ENCODE measurements at places on chromosomes 11 and 22.

- DNase-seq: peak; percentile 46
These were observed 13.0 kb downstream of the TEAD1 start for GRCh38 chr11:12687216-12687623.

GRCh38 chr11:63873311-63873710 lies 34.4 kb downstream of the MARK2 start:
- no peak for DNase-seq

DNA sequence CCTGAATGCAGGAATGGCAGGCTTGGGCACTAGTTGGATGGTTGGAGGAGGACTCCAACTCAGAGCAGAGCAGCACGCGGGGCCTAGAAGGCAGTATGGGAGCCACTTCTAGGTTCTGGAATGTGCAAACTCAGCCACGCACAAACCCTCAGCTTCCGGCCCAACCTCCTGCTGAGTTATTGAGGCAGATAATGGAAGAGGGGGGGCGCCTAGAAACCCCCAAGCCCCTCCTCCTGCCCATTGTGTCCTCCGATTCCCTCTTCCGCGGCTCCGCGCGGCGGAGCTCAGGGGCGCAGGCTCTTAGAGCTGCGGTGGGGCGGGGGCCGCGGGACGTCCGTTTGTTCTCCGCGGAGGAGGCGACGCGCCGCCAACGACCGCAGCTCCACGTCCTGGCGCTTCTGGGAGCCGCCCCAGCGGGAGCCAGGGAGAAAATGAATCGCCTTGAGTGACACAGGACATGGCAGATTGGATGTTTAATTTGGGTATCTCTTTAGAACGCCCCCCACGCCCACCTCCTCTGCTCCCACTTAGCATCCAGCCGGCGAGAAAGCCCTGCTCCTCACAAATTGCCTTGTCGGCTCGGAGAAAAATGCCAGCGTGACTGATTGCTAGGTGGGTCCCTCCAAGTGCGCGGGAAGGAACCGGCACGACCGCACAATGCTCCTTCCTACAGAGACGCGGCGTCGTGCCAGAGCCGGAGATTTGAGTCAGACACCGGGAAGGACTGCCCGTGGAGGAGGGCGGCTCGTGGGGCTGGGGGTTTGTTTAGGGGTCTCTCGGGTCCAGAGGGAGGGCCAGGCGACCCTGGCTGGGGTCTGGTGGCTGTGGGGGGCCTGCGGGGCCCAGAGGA lies 144.6 kb downstream of the NECTIN1 start:
- peak; percentile 71 for DNase-seq

DNA sequence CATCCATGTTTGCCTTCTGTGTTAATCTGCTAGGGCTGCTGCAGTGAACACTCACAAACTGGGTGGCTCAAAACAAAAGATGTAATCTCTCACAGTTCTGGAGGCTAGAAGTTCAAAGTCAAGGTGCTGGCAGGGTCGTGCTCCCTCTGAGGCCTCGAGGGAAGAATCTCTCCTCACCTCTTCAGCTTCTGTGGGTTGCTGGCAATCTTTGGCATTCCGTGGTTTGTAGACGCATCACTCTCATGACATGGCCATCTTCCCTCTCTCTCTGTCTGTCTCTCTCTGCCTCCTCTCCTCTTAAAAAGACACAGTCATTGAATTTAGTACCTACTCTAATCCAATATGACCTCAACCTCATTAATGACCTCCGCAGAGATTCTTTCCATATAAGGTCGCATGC lies 78.8 kb downstream of the TSPAN18 start:
- DNase-seq: no peak

- DNase-seq: no peak
These were observed 71.4 kb downstream of the EFCAB6 start for GRCh38 chr22:43740587-43741270.

All from DMS53 (cell line).